NCI-H2227 treated with DMSO at 0.1 percent for 48 hours (cell line): ENCODE measurements at places on chromosomes 6 and 20.

DNA sequence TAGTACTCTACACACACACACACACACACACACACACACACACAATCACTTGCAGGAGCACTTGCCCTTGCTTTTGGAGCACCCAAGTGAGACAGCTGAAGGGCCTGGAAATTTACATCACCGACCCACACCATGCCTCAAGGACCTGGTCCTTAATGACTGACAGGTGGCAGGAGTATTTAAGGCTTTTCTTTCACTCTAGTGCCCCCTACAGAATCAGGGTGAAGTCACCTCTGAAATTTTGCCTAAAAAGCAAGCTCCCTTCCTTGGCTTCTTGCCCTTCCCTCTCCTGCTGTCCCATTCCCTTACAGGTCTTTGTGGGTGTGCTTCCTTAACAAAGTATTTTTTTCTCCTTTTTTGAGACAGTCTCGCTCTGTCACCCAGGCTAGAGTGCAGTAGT, 353.5 kb upstream of the IRAK1BP1 start:
- DNase-seq: no peak

DNA sequence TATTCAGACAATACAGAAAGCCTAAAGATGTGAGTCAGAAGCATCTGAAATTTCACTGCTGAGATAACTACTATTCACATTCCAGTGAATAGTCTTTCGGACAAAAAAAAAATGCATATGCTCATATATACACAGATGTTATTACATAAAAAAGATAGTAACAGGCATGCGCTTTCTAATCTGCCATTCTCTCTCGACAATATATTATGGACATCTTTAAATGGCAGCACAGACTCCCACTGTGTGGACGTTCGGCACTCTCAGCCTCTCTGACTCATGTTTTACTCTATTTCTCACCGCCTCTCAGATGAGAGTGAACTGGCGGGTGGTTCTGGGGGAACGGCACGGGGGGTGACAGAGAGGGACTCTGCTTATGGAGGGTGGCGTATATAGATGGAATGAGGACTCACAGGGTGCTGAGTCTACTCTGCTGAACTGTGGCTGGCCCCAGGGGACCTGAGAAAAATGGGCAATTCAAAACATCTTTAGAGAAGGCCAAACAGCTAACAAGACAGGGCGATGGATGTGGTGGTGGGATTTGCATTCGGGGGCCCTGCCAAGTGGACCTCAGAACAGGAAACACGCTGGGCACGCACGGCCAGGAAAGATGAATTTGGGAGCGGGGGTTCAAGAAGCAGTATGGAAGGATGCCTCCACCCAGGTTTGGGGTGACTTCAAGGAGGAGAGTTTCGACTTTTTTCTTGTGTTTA, 68.9 kb downstream of the MDGA1 start:
- DNase-seq: peak; percentile 70

- DNase-seq: no peak
These were observed 818 bp upstream of the AP5S1 start for GRCh38 chr20:3819411-3820047.

- DNase-seq: no peak
These were observed 126.0 kb downstream of the CD83 start for GRCh38 chr6:14243597-14243996.

GRCh38 chr20:53129563-53129962, 157.4 kb downstream of the TSHZ2 start:
- DNase-seq: no peak

- DNase-seq: no peak
These were observed 215.8 kb downstream of the EYA4 start for GRCh38 chr6:133456944-133457343.

DNA sequence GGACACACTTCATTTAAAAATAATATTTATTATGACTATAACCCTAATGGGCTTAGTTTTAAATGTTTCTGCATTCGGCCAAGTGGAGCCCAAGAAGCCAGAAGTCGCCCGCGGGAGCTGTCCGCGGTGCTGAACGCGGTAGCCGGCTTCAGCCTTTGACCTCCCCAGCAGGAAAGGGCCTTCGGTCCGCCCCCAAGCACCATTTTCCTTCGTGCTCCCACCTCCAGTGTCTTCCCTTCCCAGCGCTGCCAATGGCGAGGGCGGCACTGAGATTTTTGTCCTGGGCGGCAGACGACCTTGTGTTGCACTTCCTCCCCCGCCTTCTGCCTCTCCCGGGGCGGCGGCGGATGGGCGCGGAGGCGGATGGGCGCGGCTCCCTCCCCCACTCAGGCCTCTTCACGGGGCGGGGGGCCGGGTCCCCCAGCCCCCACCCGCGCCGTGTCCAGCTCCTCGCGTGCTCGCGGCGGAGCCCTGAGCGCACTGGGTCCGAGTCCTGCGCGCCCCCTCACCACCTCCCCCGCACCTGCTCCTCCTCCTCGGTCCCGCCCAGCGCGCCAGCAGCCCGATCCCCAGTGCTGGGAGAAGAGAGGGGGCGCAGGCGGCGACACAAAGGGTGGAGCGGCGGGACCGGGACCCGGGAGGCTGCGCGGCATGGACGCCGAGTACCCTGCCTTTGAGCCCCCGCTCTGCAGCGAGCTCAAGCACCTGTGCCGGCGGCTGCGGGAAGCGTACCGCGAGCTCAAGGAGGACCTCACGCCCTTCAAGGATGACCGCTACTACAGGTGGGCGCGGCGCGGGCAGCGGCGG, 23.6 kb upstream of the TMEM181 start:
- peak; percentile 30 for DNase-seq

DNA sequence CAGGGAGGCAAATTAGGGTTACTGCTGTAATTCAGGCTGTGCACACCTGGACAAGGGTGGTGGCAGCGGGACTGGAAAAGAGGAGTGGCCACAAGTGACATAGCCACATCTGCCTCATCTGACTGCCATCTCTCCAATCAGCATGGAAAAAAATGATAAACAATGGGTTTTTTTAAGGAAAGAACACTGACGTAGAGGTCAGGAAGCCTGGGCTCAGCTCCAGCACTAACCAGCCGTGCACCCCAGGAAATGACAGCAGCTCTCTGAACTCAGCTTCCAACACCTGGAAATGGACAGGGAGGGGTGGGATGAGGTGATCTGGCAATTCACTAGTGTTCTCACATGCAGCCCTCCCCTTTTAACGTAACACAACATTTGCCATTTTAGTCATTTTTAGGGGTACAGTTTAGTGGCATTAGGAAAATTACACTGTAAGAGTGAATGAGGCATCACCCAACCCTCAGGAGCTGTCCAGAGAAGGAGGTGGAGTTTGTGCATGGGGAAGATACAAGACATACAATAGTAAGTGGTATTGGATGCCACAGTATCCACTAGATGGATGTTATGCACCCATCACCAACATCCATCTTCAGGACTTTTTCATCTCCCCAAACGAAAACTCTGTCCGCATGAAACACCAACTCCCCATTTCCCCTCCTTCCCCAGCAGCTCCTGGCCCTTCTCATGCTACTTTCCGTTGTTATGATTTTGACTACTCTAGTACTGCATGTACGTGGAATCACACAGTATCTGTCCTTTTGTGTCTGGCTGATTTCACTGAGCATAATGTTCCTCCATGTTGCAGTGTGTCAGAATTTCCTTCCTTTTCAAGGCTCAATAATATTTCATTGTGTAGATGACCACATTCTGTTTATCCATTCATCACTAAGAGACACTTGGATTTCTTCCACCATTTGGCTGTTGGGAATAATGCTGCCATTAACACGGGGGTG, 215.5 kb upstream of the ECI2 start:
- no peak for DNase-seq

DNA sequence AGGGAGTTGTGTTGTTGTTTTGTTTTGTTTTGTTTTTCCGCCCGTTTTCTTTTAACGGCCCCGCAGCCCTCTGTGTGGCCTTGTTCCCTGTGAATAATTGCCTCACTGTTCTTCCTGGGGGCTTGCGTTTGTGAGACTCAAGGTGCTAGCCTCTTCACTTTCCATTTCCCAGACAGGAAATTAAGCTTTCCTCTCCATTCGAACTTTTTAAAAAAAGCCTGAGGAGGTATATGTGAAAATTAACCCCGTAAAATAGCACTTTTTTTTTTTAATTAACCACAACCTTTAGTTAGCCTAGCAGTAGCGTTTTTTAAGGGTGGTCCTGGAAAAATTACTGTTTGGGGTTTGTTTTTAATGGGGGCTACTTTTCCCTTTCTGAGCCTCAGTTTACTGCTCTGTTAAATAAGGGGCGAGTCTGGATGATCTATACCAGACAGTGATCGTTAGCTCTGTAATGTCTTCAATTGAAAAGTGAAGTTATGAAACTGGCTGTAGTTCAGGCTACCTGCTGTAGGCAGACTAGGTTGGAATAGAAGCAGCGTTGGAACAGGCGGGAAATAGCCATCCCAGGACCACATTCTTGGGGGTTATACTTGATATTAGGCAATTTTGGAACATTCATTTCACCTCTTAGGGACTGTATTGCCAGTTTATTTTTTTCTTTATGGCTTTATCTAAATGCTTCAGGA, 1.7 kb downstream of the STX16 start:
- no peak for DNase-seq

GRCh38 chr6:155041741-155042279, 46.7 kb downstream of the TIAM2 start:
- DNase-seq: no peak

DNA sequence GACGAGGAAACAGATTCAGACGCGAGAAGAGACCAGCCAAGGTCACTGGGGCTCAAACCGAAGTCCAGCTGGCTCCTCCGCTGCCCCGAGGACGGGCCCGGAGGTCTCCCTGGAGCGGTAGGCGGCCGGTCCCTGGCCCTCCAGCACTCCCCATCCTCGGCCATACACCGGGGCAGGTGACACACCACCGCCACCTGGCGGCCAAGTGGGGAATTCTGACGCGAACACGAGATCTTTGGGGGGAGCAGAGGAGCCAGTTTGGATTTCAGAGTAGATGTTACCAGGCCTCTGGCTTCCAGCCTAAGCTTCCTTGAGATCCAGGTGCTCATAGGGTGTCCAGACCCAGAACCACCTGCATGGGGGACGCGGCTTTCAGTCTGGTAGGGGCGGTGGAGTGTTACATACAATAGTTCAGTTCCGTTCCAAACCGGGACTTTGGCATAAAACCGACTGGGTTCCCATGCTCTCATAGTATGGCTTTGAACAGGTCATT, 16.1 kb downstream of the BPIFB1 start:
- DNase-seq: peak; percentile 55

DNA sequence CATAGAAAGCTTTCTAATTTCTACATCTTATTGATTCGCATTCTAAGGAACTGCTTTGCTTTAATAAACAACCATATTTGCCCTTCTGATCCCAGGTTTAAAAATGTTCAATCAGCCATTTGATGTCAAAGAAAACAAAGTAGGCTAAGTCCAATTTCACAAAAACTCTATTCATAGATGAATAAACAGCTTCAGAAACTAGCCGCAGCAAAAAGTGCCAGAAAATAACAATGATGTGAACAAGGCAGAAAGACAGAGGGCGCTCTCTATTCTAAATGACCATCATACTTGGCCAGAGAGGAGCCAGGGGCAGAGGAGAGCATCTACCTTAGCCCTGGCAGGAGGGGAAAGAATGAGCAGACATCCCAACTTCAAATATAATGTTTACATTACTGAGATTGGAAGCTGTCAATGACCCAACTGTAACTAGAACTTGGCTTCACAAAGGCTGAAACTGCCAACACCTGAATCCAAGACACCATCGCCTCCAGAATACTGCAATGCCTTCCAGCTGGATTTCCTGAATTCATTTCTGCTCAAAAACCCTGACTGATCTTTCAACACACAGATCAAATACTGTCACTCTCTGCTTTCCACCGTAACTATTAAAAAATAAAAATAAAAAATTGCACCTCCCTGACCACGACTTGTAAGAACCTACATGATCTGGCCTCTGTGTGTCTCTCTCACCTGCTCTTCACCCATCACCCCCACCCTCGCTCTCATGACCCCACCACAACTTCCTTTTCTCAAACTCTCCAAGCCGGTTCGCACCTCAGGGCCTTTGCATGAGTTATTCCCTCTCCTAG, 9.5 kb downstream of the CNKSR3 start:
- no peak for DNase-seq

GRCh38 chr6:108132863-108133262, 33.0 kb upstream of the NR2E1 start:
- no peak for DNase-seq

GRCh38 chr6:157314705-157315321, 8.5 kb downstream of the TMEM242 start:
- no peak for DNase-seq

DNA sequence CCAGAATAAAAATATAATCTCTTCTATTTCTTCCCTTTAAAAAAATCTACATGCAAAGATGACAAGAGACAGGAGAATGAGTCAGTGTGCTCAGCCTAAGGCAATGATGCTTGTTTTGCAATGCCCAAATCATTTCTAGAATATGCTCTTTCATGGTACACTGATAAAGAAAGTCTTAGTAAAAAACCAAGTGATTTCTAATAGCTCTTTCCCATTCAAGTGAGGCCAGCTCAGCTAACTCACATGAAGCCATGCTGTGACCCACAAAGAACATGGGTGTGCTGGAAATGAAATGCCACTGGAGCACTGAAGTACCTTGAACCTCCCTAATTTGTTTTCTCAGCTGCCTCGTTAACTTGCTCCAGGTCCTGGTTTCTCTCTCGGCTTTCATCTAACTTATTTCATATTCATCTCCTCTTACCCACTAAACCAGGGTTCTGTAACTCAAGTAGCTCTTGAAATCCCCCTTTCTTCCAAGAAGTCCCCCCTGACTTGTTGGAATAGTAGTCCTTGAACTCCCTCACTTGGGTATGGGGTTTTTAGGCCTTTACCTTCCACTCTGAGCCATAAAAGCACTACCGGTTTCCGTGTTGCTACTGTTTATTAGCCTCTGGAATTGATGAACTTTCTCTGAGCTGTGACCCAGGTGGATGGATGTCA, 92.7 kb downstream of the IRF4 start:
- no peak for DNase-seq

DNA sequence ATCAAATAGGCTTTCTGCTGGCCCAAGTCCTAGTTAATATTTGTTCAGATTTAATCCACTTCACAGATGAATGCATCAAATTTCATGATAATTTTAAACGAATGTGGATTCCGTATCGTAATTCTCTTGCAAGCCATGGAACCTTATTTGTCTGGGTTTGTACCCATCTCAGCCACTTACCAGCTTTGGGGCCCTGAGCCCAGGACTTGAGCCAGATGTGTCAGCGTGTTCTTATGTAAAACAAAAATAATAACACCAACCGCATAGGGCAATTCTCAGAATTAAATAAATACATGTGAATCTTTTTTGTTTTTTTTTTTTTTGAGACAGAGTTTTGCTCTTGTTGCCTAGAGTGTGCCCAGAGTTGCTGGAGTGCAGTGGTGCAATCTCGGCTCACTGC, 282.5 kb upstream of the PLCB4 start:
- no peak for DNase-seq

- DNase-seq: no peak
These were observed 1.2 kb downstream of the OGFRL1 start for GRCh38 chr6:71289802-71290175.

DNA sequence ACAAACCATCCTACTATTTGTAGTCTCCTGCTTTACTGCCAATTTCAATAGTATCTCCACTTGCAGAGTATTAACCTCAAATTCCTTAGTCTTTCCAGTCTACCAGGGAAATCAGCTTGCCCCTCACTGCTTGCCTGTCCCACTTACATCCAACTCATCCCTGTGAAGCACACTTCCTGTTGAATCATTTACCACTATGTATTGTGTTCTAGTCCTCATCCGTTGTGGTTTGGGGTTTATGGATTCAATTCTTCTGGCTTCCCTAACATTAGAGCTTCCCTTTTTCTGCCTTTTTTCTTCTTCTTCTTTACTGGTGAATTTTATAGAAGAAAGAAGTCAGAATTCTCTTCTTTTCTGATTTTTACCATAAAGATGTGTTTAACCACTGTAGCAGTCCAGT, 5.1 kb upstream of the TXLNB start:
- DNase-seq: no peak
